ENCODE measurements at places on chromosomes 4 and X.
A peak's percentile ranks its signal among the peaks of the same experiment; 100 is the strongest.

DNA sequence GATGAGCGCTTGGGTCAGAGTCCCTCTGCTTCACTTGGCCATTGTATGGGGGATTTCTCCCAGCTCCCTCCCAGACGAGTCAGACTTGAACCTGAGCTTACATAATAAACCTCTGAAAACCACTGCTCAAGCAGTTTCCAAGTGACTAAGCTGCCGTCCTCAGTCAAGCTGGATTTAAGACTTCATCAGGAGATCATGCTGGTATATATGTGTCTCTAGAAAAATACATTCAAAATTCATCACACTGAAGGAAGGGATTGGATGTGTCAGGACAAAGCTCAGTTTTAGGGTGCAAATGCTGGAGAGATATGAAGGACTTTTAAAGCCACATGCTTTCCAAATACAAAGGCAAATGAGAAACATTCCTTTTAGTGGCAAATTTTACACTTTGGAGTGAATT is 114.3 kb downstream of the QDPR start:
- DNase-seq, result no peak

DNA sequence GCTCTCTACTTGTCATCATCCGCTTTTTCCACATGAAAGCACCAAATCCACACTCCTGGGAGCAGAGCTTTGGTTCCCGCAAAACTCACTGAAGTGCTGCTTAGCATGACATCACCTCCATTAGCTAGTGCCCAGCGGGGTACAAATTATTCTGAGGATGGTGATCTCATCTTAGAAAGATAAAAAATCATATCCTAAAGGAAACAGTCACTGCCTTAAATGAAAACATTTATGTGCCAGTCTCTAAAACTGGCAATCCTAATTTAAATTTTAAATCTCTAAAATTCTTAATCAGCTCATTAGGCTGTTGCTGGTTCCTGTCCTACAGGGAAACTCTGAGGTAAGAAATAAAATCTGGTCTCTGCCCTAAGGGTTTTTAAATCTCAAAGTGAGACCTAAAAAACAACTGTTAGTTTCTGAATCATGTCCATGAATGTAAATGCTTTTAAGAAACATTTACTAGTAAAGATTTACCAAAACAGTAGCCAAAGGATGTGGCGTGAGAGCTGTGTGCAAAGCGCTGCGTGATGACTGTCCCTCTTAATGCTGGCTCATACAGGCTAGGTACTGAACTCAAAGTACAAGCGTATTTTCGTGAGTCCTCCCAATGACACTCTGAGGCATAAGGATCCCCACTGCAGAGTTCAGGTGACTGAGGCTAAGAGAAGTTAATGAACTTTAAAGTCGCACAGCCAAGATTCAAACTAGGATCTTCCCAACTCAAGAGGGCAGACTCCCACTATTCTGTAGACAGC is 4.5 kb downstream of the CASP3 start:
- no peak for DNase-seq

DNA sequence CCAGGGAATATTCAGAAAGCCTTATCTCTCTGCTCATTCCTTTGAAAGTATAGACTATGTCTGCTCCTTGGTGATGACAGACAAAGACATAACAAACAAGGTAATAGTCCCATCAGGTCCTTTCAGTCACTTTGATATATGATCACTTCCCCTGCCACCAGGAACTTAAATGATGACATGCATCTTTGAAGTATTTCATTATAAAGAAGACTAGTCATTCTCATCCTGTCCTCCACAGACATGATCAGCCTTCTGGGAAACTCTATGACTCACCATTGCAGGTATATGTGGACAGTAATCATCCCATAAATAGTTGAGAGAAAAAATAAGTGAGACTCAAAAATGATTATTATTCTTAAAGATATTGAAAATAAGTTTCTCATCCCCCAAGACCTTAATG is 117.5 kb upstream of the VCX2 start:
- no peak for DNase-seq

DNA sequence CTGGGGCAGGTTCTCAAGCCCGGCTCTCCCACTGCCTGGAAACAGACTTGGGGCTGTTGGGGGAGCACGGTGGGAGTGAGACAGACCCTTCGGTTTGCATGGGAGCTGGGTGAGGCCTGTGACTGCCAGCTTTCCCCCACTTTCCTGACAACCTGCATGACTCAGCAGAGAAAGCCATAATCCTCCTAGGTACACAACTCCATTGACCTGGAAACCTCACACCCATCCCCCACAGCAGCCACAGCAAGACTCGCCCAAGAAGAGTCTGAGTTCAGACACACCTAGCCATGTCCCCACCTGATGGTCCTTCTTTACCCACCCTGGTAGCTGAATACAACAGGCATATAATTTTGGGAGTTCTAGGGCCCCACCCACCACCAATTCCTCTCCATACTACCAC is 57.6 kb upstream of the UBQLN2 start:
- no peak for DNase-seq

DNA sequence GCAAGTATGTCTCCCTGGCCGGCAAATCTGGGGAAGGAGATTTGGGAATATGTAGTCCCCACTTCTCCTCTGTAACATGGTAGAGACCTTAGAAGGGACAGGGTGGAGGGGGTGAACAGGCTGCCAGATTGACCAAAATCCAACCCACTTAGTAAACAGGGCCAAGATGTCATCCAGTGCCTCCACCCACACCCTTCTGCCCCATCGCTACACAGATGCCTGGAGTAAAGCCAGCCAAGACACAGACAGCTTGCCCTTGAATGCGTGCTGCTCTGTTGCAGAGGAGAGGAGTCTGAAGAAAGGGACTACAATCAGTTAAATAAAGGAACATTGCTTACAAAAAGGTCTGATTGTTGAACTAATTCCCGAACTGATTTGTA is 160.1 kb upstream of the LDB2 start:
- no peak for DNase-seq

DNA sequence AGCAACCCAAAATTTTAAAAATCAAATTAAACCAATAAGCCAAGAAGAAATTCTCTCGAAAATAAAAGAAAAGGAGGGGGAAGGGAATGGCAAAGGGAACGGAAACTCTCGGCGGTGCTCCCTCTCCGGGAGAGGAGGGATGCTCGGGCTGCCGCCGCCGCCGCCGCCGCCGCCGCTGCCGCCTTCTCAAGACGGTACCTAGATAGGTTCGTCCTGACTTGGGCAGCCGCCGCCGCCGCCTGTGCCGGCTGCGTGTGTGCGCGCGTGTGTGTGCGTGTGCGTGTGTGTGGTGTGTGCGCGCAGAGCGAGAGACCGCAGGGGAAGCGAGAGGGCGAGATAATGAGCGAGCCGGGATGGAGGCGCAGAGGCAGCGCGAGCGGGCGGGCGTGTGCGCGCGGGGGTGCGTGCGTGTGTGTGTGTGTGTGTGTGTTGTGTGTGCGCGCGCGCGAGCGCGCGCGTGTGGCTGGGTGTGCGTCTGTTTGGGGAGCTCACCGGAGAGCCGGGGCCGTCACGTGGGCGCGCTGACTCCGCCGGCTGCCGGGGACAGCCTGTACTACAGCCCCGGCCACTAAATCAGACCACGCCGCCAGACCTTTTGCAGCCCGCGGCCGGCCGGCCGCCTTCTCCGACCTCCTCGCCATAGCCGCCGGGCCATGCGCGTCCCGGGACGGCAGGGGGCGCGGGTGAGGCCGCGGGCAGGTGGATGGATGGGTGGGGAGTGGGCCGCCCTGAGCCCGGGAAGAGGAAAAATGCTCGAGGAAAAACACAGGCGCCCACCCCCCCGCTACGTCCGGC is 111.6 kb downstream of the DHX15 start:
- DNase-seq, result peak; percentile 78

- DNase-seq, result no peak
Observed at GRCh38 chr4:58061967-58062366, 951.8 kb upstream of the IGFBP7 start.

- no peak for DNase-seq
Observed at GRCh38 chr4:78907638-78908037, 31.6 kb downstream of the PAQR3 start.

- DNase-seq, result no peak
Observed at GRCh38 chr4:13348216-13348615, 135.9 kb downstream of the RAB28 start.

- no peak for DNase-seq
Observed at GRCh38 chrX:10085223-10085622, 71.6 kb upstream of the CLCN4 start.

DNA sequence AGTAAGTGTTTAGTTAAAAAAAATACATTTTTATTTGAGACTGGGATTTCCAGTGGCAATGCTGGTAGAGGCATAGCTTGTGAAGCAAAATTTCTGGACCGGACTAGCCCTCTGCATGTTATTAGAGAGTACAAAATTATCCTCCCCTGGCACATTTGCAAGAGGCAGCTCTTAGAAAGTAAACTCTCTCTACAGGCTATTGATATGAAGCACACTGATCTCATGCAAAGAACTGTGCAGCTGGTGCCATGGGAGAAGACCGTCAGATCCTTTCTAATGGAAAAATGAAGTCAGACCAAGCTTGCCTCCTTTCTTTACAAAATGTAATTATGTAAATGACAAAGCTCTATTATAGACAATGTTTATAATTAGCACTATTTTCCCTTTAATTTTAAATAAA is 2717.2 kb downstream of the PCDH7 start:
- DNase-seq, result no peak

GRCh38 chr4:183828125-183828524 is 77.0 kb upstream of the STOX2 start:
- DNase-seq, result no peak

DNA sequence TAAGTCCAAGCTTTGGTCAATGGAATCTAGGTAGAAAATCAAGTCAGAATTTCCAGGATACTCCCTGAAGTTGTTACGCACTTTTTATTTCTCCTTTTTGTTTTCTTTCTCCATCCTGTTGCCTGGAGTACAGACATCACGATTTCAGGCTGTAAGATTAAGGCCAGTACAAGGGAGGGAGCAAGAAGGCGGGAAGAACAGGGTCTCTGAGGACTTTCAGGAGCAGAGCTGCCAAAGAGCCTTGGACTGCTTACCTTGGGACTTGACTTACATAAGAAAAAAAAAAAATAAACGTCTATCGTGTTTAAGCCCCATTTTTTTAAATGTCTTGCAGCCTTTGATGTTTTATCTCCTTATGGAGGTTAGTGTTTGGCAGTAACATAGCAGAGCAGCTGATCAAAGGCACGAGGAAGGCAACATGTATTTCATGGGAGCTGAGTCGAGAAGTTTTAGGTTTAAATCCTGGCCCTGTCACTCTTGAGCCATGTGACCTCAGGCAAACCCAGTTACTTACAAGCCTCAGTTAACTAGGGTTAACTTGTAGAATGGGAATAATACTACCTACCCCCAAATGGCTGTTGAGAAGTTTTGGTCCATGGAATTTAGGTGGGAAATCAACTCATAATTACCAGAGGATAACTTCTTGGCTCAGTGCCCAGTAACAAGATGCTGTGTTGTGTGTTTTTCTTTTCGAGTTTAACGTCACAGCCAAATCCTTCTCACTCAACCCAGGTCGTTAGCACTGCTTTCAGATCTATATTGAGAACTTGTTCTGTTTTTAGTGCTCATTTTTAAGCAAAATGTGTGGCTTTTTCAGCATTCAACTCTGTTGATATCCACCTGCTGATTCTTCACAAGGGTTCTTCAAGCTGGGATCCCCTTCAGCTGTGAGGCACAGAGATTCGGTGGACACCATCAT is 106.8 kb downstream of the CLNK start:
- DNase-seq, result peak; percentile 48

DNA sequence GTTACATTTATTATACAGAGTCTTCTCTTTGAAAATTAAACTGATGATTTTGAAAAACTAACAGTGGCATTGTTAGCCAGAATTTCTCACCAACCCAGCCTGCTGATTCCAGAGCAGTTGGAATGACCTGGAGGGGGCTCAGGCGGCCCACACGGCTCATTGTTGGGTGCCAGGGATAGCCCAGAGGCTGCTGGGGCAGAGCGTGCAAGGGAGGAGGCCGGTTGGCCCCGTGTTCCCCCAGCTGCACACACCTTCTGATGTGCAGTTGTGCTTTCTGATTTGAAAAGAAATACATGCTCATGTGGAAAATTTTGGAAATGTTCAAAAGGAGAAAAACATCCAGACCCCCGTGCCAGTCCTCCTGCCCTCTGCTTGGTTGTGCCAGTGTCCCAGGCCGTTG is 20.6 kb downstream of the WFS1 start:
- no peak for DNase-seq

DNA sequence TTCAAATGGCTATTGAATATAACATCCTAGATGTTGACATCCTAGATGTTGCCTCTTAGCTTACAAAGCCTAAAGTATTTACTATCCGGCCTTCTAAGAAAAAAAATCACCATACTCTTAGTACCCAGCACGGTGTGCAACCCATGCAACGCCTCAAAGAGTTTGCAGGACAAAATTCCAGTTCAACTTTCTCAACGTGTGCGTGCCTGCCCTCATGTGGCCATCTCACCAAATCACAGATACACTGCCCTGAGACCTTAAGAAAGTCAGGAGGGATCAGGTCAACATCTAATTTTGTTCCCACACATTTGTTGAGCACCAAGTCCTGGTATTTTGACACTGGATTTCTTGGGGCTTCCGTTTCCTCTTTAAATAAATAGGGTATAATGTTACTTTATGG is 68.3 kb downstream of the CRMP1 start:
- DNase-seq, result no peak

DNA sequence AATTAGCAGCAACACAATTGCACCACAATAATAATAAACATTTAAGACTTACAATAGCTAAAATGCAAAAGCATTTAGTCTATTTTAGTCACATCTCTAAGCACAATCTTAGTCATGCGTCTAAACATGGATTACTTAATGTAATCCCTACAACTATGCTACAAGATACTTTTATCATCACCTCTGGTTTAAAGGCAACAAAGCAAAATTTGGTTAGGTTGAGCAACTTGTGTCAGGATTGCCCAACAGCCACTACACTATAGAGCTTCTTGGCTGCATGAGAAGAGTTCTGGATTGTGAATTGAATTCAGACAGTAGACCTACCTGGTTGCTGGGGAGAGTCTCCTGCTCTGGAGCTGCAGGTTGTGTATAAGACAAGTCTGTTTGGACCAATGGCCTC is 146.5 kb upstream of the PUDP start:
- no peak for DNase-seq

GRCh38 chrX:1909419-1910206 is 294.8 kb downstream of the ASMT start:
- DNase-seq, result no peak

- DNase-seq, result no peak
Observed at GRCh38 chrX:40968180-40968579, 117.1 kb upstream of the USP9X start.

DNA sequence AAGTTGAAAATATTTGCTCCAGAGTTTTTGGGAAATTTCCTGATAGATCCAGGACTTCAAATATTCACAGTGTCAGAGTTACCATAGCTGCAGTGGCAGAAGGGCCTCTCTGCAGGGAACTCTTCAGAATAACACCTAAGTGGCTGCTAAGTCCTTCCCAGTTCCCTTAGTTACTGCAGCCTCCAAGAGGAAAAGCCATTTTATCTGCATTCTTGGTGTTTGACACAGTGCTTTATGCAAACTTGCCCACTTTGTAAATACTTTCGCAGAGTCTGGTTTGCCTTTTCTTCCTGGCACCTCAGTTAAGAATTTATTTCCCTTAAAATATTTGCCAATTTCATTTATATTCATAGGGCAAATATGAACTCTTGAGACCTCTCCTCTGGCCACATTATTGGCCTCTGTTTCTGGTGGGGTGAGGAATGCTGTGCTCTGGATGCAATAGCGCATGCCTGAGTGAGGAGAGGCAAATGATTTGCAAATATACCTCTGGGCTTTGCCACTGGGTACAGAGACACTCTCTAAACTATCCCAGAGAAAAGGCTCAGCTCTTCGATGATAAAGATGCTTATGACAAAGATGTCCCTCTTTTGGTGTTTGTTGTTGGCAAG is 566.3 kb upstream of the NR3C2 start:
- no peak for DNase-seq
